ENCODE measurements at places on chromosomes 12 and 14.
A peak's percentile ranks its signal among the peaks of the same experiment; 100 is the strongest.

DNA sequence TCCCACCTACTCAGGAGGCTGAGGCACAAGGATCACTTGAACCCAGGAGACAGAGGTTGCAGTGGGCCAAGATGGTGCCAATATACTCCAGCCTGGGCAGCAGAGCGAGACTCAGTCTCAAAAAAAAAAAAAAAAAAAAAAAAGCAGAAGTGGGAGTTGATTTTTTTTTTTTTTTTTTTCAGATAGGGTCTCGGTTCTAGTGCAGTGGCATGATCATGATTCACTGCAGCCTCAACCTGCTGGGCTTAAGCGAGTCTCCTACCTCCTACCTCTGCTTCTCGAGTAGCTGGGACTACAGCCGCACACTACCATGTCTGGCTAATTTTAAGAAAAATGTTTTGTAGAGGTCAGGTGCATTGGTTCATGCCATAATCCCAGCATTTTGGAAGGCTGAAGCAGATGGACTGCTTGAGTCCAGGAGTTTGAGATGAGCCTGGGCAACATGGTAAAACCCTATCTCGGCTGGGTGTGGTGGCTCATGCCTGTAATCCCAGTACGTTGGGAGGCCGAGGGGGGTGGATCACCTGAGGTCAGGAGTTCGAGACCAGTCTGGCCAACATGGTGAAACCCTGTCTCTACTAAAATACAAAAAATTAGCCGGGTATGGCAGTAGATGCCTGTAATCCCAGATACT, 16.3 kb upstream of the HSP90AA1 start:
- DNase-seq = no peak

- no peak for DNase-seq
Observed at GRCh38 chr12:17296882-17297281, 690.9 kb upstream of the LMO3 start.

GRCh38 chr14:89000007-89000942, 175.8 kb downstream of the TTC8 start:
- DNase-seq = no peak

DNA sequence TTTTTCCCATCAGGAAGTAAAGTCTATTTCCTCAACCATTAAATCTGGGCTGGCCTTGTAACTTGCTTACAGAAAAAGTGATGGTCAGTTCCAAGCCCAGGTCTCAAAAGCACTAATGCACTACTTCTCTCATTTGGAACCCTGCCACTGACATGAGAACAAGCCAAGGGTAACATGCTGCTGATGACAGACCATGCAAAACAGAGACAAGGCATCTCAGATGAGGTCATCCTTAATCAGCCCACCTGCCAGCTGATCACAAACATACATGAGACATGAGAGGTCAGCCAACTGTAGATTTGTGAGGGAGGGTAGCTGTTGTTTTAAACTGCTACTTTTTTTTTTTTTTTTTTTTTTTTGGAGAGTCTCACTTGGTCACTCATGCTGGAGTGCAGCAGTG, 16.2 kb downstream of the TWF1 start:
- DNase-seq = no peak

DNA sequence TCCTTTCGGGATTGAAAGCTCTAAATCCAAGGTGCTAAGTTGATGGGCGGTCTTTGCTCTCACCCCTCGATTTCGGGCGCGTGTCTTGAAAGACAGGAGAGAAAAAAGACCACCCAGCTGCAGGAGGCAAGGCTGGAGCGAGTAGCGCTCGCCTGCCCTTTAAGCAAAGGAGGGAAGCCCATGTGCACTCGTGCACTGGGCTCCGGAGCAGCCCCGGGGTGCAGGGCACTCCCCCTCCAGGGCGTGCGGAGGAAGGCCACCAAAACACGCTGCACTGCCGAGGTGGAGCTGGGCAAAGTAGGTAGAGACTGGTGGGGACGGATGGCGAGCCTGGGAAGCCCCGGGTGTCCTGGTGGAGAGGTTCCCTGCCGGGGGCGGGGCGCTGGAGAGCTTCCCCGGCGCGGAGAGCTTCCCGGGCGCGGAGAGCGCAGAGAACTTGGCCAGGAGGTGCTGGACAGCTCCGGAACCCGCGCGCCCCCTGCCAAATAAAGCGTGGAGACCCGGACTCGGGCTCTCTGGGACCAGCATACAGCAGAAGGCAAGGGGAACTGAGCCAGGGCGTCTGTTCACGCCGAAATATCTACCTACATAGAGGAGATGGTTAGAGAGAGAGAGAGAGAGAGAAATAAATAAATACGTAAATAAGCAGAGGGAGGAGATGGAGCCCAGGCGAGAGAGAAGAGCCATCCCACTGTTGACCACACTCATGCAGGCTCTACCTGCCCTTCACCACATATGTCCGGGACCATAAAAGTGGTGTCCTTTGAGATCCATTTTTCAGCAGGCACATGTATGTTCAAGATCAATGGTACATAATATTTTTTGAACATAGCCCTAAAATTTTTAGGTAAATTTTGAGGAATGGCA, 662 bp upstream of the NELL2 start:
- peak; percentile 61 for DNase-seq

DNA sequence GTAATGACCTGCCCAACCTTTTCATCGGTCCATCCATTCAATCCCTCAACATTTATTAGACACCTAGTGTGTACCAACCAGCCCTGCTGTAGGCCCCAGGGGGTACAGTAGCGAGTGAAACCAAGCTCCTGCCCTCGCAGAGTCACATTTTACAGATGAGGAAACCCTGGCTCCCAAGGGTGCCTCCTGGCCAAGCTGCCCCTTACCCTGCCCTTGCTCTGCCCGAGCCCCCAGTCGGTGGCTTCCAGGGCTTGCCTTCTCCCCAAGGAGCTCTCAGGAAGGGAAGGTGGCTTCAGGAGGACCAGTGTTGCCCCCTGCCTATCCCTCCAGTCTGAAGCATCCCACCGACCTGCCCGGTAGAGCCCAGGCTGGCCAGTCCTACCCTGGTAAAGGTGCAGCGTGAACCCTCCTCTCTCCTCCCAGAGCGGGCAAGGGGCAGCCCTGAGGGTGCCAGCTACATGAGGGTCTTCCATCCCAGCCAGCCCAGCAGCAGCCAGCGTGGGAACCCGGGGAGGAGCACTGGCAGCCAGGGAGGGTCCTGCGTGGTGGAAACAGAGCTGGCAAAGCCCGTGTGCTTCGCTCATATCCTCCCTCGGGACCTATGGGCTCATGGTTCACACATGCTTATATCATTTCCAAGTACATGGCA, 670 bp upstream of the BEGAIN start:
- no peak for DNase-seq

All from stimulated activated CD4-positive, alpha-beta T cell treated with anti-CD3 and anti-CD28 coated beads, Interleukin-2, amount 100 ng/mL, for 24 hours (primary cell).